ENCODE measurements at places on chromosomes 4 and X. TPM values are rescaled to one million over a fixed set of nuclear protein-coding genes. Genes with fewer than 3 reads are reported as not detected.

The KCTD8 gene
- 4.0 TPM for total RNA-seq

The PAGE5 gene
- total RNA-seq, result 28.7 TPM

The PABPC1L2A gene
- total RNA-seq, result 1.5 TPM

The FBXL5 gene
- total RNA-seq, result 149 TPM

The DCHS2 gene
- total RNA-seq, result 2.4 TPM

The IL1RAPL1 gene
- 0.93 TPM for total RNA-seq

The FUNDC1 gene
- total RNA-seq, result 21.9 TPM

The TMEM271 gene
- 1.7 TPM for total RNA-seq

- H3K27ac ChIP-seq, result no peak overlapping the region
- H3K4me1 ChIP-seq, result no peaks in the 10 kb centered on the region
- no peaks in the 10 kb centered on the region for H3K36me3 ChIP-seq
- peak; percentile 51 for DNase-seq
- H3K27me3 ChIP-seq, result no peaks in the 10 kb centered on the region
- H3K4me3 ChIP-seq, result no peak overlapping the region
These were observed 70.5 kb downstream of the HADH start for GRCh38 chr4:108060164-108060563.

- DNase-seq, result no peak
- H3K4me3 ChIP-seq, result no peak overlapping the region
- no peaks in the 10 kb centered on the region for H3K27me3 ChIP-seq
These were observed 246.3 kb downstream of the BANK1 start for GRCh38 chr4:102036619-102037376.

GRCh38 chr4:112545346-112545745 lies 29.4 kb upstream of the NEUROG2 start:
- DNase-seq, result no peak
- H3K36me3 ChIP-seq, result no peaks in the 10 kb centered on the region
- no peaks in the 10 kb centered on the region for H3K4me1 ChIP-seq
- H3K27ac ChIP-seq, result no peak overlapping the region
- H3K4me3 ChIP-seq, result no peak overlapping the region

DNA sequence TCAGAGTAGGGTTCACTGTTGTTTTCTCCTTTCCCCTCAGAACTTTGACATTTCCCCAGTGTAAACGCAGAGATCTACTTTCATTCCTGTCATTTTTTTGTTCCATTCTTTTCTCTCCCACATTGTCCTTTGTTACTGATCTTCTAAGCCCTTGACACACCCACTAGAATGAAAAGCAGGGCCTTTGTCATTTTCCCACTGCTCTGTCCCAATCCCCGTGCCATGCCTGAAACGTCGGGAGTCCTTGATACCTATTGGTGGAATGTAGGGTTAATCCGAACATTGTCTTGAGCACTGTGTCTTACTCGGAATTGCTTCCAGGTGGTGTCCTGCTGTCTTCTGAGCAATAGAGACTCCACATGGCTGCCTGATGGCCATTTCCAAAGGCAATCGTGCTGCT lies 887.1 kb upstream of the FRG1 start:
- no peaks in the 10 kb centered on the region for H3K36me3 ChIP-seq
- no peak overlapping the region for H3K4me3 ChIP-seq
- no peaks in the 10 kb centered on the region for H3K4me1 ChIP-seq
- DNase-seq, result no peak

DNA sequence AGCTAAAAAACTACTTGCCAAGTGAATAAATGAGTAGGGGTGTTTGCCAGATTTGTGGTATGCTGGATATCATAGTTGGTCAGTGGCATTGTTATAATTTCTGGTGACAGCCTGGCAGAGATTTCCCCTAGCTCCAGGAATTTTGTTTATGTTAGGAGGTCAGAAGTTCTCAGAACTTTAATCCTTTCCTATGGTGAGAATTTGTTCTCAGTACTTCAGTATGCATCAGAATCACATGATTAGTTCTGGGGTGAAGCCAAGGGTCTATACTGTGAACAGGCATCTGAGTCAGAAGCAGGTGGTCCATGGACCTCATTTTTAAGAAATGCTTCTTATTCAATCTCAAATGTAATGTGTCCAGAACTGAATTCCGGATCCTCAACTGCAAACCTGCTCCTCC lies 10.5 kb downstream of the RASSF6 start:
- no peaks in the 10 kb centered on the region for H3K27me3 ChIP-seq
- H3K27ac ChIP-seq, result no peak overlapping the region
- no peaks in the 10 kb centered on the region for H3K4me1 ChIP-seq
- no peak overlapping the region for H3K4me3 ChIP-seq

DNA sequence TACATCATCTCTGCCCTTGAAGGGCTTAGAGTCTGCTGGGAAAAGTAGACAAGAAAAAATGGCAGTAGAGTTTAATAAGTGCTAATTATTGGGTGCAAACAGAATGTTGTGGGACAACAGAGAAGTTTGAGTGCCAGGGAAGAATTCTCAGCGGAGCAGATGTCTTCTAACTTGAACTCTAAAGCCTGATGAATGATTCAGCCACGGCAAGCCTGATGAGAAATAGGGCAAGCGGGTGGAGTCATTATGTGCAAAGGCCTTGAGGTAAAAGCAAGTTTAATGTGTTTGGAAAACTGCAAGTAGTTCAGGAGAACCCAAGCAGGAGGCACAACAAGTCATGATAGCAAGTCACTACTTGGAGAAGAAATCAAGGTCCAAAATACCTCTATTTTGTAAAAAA lies 37.5 kb downstream of the GC start:
- DNase-seq, result no peak
- no peaks in the 10 kb centered on the region for H3K27me3 ChIP-seq
- no peak overlapping the region for H3K27ac ChIP-seq
- H3K4me3 ChIP-seq, result no peak overlapping the region
- H3K4me1 ChIP-seq, result no peaks in the 10 kb centered on the region
- H3K36me3 ChIP-seq, result no peaks in the 10 kb centered on the region

GRCh38 chr4:140869446-140869845 lies 113.3 kb upstream of the TBC1D9 start:
- no peaks in the 10 kb centered on the region for H3K36me3 ChIP-seq
- H3K27ac ChIP-seq, result no peak overlapping the region
- no peak overlapping the region for H3K4me3 ChIP-seq

GRCh38 chr4:1211891-1212545 lies 36.9 kb downstream of the CTBP1 start:
- no peak overlapping the region for H3K4me3 ChIP-seq
- no peak overlapping the region for H3K27ac ChIP-seq
- no peak for DNase-seq
- H3K4me1 ChIP-seq, result peaks cover 65% of the 10 kb centered on the region
- H3K36me3 ChIP-seq, result no peaks in the 10 kb centered on the region

GRCh38 chr4:4333265-4333706 lies 43.2 kb downstream of the ZBTB49 start:
- H3K36me3 ChIP-seq, result no peaks in the 10 kb centered on the region
- peaks cover 7% of the 10 kb centered on the region for H3K4me1 ChIP-seq
- no peak overlapping the region for H3K27ac ChIP-seq
- H3K27me3 ChIP-seq, result no peaks in the 10 kb centered on the region

DNA sequence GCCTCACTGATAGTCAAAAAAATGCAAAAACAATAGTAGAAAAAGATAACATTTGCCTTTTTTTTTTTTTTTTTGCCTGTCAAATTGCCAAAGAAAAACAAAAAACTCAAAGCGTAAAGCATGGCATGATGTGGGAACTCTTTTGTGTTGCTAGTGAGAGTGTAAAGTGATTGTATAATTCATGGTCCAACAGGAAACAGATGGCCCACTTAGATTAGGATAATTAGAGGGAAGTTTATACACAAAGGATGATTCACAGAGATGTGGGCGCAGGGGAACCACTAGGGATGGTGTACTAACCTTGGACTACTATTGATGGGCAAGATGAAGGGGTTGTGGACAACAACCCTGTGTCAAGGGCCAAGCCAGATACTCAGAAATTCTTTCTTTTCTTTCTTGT lies 16.4 kb downstream of the MCUB start:
- H3K4me1 ChIP-seq, result no peaks in the 10 kb centered on the region
- no peak for DNase-seq
- H3K27me3 ChIP-seq, result no peaks in the 10 kb centered on the region
- H3K36me3 ChIP-seq, result no peaks in the 10 kb centered on the region
- H3K4me3 ChIP-seq, result no peak overlapping the region

DNA sequence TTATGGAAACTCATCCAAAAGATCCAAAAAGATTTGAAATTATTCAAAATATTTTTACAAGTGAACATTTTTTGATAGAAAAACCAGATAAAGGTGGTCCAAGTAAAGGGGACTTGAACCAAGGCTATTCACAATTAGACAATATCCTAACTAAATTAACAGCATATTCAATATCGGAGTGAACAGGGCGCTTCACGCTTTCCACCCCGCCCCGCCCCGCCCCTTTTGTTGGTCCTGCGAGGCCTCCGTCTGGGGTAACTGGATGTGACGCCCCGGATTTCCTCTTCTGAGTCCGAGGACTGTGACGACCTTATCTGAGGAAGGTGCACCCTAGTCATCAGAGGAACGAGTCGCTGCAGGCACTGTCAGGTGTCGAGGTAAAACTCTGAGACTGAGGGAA lies at the start of gene MAGEB16:
TSS of gene MAGEB16 (plus strand) at position 301 of the 400 bp plus-strand sequence. CDS start 3,855 bp downstream, outside the sequence.
- H3K4me3 ChIP-seq, result peak within 1 kb of the TSS; percentile 4
- H3K4me1 ChIP-seq, result no peaks in the 10 kb centered on the region
- H3K36me3 ChIP-seq, result no peaks in the 10 kb centered on the region
- H3K27ac ChIP-seq, result no peak within 1 kb of the TSS

DNA sequence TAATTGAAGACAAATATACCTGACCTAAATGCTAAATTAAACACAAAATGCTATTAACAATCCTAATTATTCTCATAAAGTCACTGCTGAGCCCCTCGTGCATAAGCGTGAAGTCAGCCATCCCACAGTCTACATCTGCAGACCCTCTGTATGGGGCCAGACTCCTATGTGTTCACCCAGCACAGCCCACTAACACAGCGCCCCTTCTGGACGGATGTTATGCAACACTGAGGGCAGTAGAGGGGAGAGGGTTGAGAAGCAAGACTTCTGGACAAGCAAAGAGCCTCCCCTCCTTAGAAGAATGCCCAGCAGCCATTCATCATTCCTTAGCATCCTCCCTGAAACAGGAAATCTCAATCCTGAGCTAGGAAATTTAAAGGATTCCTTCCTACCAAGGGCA lies 7.9 kb downstream of the TRPC3 start:
- no peaks in the 10 kb centered on the region for H3K4me1 ChIP-seq
- no peak for DNase-seq
- no peaks in the 10 kb centered on the region for H3K27me3 ChIP-seq
- H3K27ac ChIP-seq, result no peak overlapping the region
- no peaks in the 10 kb centered on the region for H3K36me3 ChIP-seq

GRCh38 chr4:69936566-69936965 lies 5.7 kb downstream of the CSN1S1 start:
- no peaks in the 10 kb centered on the region for H3K36me3 ChIP-seq
- H3K27ac ChIP-seq, result no peak overlapping the region
- H3K27me3 ChIP-seq, result no peaks in the 10 kb centered on the region
- no peak for DNase-seq
- H3K4me1 ChIP-seq, result no peaks in the 10 kb centered on the region

- H3K27ac ChIP-seq, result no peak overlapping the region
- peaks cover 2% of the 10 kb centered on the region for H3K4me1 ChIP-seq
- no peak overlapping the region for H3K4me3 ChIP-seq
These were observed 83.7 kb upstream of the FAM9C start for GRCh38 chrX:13128104-13128503.

- no peak overlapping the region for H3K27ac ChIP-seq
- no peak overlapping the region for H3K4me3 ChIP-seq
These were observed 10.6 kb upstream of the FAT1 start for GRCh38 chr4:186734251-186734650.

GRCh38 chrX:129015381-129015780 lies 507.9 kb downstream of the SMARCA1 start:
- no peaks in the 10 kb centered on the region for H3K27me3 ChIP-seq
- H3K4me3 ChIP-seq, result no peak overlapping the region
- H3K36me3 ChIP-seq, result no peaks in the 10 kb centered on the region
- H3K4me1 ChIP-seq, result no peaks in the 10 kb centered on the region
- H3K27ac ChIP-seq, result no peak overlapping the region
- no peak for DNase-seq

- no peaks in the 10 kb centered on the region for H3K27me3 ChIP-seq
- no peak overlapping the region for H3K4me3 ChIP-seq
- DNase-seq, result no peak
- peaks cover 4% of the 10 kb centered on the region for H3K4me1 ChIP-seq
- H3K27ac ChIP-seq, result no peak overlapping the region
- no peaks in the 10 kb centered on the region for H3K36me3 ChIP-seq
These were observed 4.3 kb upstream of the C4orf54 start for GRCh38 chr4:99661907-99662306.

DNA sequence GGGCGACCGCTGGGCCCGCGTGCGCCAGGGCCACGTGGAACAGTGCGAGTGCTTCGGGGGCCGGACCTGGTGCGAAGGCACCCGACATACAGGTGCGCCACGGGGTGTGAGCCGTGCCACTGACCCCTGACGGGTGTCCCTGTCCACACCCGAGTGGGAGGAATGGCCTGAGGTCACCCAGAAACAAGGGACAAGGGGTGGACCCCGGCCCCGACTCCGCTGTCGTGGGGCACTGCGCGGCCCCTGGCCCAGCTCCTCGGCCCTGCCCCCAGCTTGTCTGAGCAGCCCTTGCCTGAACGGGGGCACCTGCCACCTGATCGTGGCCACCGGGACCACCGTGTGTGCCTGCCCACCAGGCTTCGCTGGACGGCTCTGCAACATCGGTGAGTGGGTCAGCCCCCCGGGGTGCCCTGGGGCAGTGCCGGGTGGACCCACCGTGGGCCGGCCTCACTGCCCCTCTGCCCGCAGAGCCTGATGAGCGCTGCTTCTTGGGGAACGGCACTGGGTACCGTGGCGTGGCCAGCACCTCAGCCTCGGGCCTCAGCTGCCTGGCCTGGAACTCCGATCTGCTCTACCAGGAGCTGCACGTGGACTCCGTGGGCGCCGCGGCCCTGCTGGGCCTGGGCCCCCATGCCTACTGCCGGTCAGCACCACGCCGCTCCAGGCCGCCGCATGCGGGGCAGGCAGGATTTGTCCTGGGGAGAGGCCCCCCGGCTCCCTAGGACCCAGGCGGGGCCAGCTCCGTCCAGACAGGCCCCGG lies 2.8 kb downstream of the HGFAC start:
- no peaks in the 10 kb centered on the region for H3K36me3 ChIP-seq
- H3K4me1 ChIP-seq, result no peaks in the 10 kb centered on the region
- H3K27ac ChIP-seq, result no peak overlapping the region
- H3K27me3 ChIP-seq, result no peaks in the 10 kb centered on the region
- DNase-seq, result no peak
